ENCODE measurements at places on chromosomes 4 and X.

DNA sequence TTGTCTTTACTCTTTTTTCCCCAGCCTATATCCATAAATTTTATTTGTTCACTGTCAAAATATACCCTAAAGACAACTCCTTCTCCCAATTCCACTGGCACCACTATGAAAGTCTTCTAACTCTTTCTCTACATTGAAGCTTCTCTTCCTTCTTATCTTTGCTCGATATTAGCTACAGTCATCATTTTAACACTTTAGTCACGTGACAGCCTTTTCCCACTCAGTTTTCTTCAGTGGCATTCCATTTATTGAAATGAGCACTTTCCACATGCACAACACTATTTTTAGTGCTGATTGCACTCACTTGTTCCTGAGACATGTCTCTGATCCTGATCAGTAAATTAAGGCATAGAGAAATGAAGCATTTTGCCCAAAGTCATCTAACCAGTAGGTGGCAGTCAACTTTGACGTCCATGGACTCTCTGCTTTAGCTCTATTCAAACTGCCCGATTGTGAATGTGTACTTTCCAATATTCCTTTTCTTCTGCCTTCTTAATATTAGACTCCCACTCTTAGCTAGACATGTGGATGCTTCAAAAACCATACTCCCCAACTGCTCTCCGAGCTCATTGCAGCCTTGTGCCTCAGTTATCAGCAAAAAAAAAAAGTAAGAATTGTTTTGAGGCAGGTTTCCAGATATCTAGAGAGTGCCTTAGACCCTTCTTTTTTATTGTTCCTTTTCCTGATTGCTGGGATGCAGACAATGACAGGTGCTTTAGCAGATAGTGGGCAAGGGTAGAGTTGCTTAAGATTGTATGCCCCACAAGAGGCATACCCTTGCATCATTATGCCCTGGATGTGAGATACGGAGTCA is 394.4 kb upstream of the ADGRL3 start:
- DNase-seq: no peak

- no peak for DNase-seq
Observed at GRCh38 chr4:140963883-140964282, 169.4 kb downstream of the RNF150 start.

DNA sequence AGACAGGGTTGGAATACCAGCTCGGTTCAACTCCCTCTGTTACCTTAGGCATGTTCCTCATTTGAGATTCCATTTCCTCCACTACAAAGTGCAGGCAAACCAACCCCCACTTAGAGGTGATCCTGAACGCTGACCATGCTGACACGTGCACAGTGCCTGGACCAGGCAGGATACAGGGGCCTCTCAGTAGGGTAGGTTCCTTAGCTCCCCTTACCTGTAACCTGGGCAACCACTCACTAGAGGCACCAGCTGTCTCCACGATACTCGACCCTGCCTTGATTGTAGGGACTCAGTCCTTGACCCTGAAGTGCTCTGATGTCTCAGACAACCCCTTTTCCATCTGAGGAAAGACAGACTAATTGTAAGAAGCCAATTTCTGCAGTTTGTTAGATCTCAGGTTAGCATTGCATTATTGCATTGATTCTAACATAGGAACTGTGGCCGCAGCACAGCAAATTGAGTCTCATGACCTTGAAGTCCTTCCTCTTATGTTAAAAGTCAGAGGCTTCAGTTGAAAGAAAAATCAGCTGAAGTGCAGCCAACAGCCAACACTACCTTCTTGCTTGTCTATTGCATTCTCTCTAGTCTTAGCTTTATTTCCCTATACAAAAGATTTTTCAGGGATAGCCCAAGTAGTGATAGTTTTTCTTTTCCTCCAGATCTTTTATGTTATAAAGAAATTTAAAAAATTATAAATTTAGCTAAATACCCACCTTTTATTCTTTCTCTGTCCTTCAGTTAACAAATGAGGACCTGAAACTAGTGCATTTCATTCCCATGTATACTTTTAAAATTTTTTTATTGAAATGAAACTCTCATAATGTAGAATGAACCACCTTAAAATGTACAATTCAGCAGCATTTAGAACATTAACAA is 11.2 kb upstream of the C1QTNF7 start:
- no peak for DNase-seq

DNA sequence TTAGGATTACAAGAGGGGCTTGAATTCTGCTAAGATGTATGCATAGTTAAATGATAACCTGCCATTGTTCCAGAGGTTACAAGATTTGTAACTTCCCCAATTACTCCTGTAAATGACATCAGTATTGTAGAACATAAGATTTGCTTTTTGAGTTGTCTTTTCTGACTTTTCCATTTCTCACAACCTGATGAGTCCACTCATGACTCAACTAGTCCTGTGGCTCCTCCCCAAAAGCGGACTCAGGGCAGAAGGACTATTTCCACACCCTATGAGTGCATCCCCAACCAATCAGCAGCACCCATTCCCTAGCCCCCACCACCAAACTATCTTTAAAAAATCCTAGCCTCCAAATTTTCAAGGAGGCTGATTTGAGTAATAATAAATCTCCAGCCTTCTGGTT is 54.7 kb downstream of the HOPX start:
- DNase-seq: no peak

DNA sequence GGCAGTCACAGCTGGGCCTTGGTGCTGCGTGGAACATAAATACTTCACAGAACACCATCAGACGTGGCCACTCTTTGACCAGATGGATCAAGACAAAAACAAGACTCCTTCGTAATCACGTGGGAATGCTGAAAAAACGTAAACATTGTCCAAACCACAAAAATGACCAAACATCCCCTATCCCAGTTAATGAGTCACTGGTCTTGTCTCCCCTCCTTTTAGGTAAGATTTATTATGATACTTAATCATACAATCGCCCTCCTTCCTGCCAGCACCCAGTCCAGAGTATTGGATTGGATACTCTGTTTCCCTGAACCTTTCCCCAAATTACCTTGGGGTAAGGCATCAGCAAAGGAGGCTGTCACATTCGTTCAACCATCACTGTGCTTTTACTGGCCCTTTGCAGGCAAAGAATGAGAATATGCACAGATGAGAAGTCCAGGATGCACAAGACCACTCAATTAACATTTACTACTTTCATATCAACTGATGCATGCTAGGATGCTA is 601 bp upstream of the TCEANC start:
- no peak for DNase-seq

DNA sequence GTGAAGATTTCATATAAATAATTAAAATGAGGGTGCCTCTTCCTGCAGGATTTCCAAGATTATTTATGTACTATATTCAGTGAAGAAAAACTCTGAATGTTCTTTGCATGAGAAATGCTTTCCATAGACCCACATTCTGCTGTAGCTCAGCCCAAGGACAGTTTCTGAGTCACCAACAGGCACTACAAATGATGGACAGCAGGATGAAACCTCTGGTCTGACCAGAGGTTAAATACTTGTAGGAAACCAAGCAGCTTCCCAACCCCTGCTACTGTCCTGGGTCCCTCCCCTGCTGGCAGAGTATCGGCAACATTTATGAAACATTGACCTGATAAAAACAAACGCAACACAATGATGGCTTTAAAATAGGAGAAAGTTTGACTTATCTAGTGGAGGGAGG is 73.1 kb downstream of the CXXC4 start:
- DNase-seq: no peak

DNA sequence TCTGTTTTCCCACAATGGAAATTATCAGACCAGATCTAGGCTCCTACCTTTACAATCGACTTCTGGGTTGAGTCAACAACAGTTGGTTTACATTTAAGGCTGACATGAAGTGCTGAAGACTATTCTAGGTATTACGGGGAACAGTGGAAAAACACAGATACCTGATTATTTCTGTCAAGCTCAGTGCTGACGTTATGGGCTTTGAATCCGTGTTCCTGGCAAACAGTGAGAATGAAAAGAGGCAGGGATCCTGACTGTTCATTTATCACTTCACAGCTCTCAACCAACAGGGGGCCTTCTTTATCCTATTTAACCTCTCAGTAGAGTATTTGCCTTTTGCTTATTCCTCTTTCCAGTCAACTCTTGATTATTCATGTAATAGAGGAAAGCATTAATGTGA is 43.1 kb downstream of the TMEM164 start:
- no peak for DNase-seq

- no peak for DNase-seq
Observed at GRCh38 chr4:78423790-78424189, 127.8 kb upstream of the ANXA3 start.

GRCh38 chr4:66639361-66639760 is 905.9 kb downstream of the CENPC start:
- DNase-seq: no peak

DNA sequence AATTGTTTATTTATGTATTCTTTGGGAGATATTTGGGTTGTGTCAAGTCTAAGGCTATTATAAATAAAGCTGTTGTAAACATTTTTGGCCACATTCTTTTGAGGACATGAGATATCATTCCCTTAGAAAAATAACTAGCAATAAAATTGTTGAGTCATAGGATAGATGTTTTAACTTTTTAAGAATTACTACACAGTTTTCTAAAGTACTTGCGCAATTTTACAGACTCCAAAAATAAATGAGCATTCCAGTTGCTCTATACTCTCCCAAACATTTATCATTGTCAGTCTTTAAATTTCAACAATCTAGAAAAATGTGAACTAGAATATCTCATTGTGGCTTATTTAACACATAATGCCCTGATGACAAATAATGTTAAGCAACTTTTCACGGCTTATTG is 189.1 kb upstream of the ADGRL3 start:
- no peak for DNase-seq

DNA sequence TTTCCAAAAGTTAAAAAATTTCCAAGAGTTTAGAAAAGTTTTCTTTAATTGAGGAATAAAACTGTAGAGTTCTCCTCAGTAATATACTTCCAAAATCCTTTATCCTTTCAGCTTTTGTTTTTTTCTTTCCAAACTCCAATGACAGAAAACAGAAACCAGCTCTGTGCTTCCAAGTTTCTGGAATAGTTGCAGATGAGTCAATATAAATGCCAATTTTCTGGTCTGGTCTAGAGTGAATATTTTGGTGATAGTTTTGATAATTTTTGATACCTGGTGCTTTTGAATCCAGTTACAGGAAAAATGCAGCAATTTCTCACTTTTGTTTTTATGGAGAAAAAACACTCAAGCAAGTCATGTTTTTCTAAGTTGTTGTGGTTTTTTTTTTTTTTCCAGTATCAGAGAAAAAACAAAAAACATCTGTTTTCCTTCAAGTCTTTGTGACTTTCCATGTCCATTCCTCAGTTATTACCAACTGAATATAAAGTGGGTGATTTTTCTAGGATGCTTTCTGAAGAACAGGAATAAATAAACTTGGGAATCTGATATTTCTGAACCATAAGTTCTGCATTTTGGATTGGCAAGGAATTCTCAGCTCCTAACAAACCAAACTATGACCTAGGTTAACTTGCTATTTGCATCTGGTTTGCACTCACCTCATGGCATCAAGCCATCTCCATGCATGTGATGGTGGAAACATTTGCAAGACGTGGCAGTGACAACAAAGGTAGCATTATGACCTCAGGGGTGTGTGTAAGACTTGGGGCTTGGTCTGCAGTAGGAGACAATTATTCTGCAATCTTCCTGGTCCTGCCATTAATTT is 139.1 kb downstream of the VEGFC start:
- DNase-seq: no peak

DNA sequence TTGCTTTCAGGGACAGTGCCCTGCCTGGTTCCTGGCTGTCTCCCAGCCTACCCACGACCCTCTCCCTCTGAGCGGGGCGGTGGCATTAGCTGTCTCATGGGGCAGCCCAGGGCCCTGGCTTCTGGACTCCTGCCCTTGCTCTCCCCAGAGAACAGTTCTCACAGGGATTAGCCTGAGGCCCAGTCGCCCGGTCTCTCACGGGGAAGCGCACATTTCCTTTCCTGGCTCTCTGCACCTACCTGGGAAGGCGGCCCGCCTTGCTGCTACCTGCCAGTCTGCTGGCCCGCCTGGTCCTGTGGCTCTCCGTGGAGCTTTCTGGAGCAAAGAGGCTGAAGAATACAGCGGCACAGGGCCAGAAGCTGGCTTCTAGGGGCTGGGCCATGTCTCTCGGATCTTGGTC is 128.4 kb downstream of the FHDC1 start:
- no peak for DNase-seq

DNA sequence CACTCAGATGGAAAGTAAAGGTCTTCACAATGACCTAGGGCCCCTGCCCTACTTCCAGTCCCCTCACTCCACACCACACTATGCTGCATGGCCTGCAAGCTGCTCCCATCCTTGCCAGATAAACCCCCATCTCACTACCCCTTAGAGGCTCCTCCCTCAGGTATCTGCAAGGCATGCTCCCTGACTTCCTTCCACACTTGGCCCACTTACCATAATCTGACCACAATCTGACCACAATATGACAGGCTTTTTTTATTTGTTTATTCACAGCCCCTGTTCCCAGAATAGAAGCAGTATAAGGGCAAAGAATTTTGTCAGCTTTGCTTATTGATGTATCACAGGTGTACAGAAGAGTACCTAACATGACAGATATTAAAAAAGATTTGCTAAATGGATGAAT is 124.7 kb downstream of the CAMK2D start:
- no peak for DNase-seq

DNA sequence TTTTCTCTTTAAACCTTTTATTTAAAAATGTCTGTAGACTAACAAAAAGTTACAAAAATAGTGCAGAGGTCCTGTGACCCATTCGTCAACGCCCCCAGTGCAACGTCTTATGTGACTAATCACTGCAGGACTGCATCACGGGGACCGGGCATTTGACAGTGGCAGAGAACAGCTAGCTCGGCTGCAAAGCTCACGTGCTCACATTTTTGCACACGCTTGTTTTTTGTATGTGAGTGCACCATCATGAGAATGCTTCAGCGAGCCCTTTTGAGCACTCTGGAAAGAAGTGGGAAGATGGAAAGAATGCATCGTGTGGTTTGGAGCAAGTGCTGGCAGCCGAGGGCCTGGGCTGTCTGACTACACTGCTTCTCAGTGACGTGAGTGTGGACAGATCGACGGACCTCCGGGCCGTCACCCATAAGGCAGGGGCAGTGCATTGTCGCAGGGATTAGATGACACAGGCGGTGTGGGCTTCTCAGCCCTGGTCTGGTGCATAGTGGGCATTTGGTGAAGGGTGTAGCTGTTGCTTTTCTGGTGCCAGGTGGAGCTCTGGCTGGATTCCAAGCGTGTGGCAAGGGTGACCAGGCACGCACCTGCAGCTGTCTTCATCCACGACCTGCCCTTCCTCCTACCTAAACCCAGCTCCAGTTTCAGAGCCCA is 17.7 kb downstream of the SPON2 start:
- DNase-seq: no peak
